ENCODE measurements at places on chromosomes 7 and 10.

GRCh38 chr7:1263391-1263951 is 30.8 kb downstream of the UNCX start:
- no peak for DNase-seq

- no peak for DNase-seq
These were observed 172.2 kb upstream of the COL1A2 start for GRCh38 chr7:94222516-94222915.

- no peak for DNase-seq
These were observed 57.4 kb upstream of the ADRB1 start for GRCh38 chr10:113986316-113986715.

- no peak for DNase-seq
These were observed 23.9 kb downstream of the SEM1 start for GRCh38 chr7:96685755-96686154.

GRCh38 chr7:22343071-22343470 is 13.9 kb downstream of the RAPGEF5 start:
- DNase-seq = no peak

GRCh38 chr7:117385363-117386109 is 41.8 kb downstream of the ASZ1 start:
- no peak for DNase-seq

GRCh38 chr7:56578612-56579011 is 462.4 kb upstream of the NUPR2 start:
- no peak for DNase-seq

- no peak for DNase-seq
These were observed 207.3 kb upstream of the LRGUK start for GRCh38 chr7:133919810-133920209.

- DNase-seq = no peak
These were observed 4.5 kb upstream of the DGKI start for GRCh38 chr7:137850972-137851945.

DNA sequence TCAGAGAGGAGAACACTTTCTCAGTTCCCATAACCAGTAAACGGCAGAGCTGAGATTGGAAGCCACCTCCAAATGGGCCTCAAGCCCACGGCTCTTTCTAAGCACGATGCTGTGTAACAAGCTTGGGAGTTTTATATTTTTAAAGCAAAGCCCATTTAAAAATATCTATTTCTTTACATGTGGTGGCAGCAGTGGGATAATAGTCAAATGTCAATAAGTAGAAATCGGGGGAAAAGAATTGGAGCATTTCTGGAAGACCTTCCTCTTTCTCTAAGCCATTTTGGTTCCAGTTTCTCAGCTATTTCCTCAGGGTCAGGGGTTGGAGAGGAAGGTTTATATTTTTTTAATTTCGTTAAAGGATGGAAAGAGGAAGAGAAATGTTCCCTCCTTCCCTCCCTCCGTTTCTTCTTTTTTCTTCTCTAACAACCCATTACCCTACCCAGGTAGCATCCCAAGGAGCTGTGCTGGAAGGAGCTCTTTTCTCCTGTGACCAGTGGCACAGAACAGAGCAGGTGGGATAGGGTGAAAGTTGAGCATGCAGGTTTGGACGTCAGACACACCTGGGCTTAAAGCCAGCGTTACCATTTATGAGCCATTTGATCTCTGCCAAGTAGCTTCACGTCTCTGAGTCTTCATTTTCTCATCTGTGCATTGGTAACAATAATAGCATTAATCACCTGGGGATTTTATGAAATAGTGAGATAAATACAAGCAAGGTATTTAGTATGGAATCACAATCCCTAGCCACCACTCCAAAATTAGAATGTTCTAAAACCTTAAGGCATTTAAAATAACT is 515.7 kb downstream of the RPS24 start:
- no peak for DNase-seq

- no peak for DNase-seq
These were observed 1086.9 kb downstream of the NRG3 start for GRCh38 chr10:82961864-82962263.

DNA sequence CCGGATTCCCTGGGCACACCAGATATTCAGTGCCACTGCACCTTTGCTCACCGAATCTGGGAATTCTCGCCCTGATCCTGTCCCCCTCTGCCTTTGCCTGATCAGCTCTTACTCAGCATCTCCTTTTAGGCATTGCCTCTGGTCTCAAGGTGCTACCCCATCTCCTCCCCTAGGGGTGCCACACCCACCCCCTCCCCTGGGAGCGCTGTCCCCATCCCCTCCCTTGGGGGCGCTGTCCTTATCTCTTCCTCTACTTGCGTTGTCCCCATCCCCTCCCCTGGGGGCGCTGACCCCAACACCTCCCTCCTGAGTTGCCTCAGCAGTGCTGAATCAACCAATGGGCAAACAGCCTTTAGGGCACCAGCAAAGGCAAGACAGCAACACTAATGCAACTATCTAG is 686.9 kb upstream of the FOXK1 start:
- no peak for DNase-seq

DNA sequence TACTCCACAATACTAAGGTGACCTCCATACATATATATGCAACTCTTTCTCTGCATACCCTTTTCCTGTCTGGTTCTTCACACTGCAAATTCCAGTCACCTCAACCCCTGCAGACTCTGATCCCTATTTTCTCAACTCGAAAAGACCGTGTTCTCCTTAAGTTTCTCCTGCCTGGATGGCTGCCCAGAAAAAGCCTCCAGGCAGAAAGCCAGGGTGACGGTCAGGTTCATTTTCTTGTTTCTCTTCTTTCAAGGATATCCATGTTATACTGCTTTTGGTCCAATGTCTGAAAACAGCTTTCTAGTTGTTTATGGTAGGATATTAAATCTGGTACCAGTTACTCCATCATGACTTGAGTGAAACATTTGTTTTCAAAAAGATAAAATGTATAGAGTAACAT is 267.8 kb upstream of the MYO3A start:
- DNase-seq = no peak

DNA sequence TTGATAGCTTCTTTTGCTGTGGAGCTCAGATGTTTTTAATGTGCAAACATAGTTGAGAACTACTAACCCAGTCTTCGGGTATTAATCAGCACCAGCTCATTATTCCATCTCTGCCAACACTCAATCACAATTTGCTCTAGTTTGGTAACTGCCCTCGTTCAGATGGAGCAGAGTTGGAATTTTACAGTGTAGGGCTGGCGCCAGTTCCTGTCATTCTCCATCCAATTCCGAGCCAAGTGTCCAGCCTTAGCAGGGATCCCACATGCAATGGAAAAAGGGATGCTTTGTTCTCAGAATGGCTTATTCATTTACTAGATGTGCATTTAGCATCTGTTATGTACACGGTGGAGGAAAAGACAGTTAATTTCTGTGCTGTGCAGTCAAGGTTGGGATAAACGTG is 504.5 kb upstream of the GALNT17 start:
- no peak for DNase-seq

- no peak for DNase-seq
These were observed 6.0 kb upstream of the PON1 start for GRCh38 chr7:95330204-95330960.

DNA sequence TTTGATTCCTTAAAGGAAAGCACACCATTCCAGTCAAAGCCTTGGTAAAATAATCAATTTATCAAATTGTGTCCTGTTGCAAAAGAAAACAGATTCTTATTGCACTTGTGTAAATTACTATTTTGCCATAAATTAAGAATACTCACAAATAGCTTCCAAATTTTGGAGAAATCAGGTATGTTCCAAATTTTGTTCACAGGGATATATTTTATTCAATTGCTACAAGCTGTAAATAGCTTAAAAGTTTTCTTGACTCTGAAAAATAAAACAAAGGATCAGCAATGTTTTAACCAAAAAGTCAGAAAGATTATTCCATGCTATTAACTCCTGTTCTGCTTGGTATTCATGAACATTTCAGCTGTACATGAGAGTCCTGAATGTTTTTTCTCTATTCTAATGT is 47.4 kb upstream of the CHST3 start:
- DNase-seq = no peak

GRCh38 chr7:99374111-99375064 is at the start of gene ARPC1B:
Gene ARPC1B (plus strand): TSS chr7:99374730. CDS start chr7:99385715, 10,985 bp downstream.
- peak; percentile 36 for DNase-seq

GRCh38 chr7:1562597-1563051 is 6.6 kb upstream of the TMEM184A start:
- no peak for DNase-seq

- DNase-seq = no peak
These were observed 8.8 kb downstream of the RCC1L start for GRCh38 chr7:75064801-75065200.

GRCh38 chr10:69712342-69712741 is 82.3 kb downstream of the FAM241B start:
- no peak for DNase-seq

- peak; percentile 91 for DNase-seq
These were observed 1.1 kb downstream of the VIM start for GRCh38 chr10:17229016-17229716.

DNA sequence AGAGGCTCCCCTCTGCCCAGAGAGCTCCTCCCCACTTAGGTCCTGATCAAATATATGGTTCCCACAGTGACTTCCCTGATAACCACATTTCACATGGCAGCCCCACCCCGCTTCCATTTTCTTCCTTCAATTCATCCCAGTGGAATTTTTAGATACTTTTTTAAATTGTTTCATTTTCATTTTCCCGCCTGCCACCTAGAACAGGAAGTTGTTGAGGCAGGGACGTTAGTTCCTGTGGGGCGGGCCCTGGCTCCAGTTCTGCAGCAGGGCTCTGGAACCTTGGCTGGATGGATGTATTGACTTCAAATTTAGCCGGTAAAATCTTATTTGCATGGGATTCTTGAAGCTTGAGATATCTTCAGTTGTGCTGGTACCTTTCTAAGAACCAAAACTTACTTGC is 226.6 kb downstream of the PAXIP1 start:
- DNase-seq = no peak
